Upper lobe of left lung (tissue), 6 donors: ENCODE measurements at places on chromosomes 16 and 17. TPM values are rescaled to one million over a fixed set of nuclear protein-coding genes. Genes with fewer than 3 reads are reported as not detected.
A peak's percentile ranks its signal among the peaks of the same experiment; 100 is the strongest.

GRCh38 chr17:4959261-4959965, 8.2 kb downstream of the SPAG7 start:
- peaks cover 9% of the 10 kb centered on the region for H3K36me3 ChIP-seq
- no peak overlapping the region for H3K27ac ChIP-seq
- H3K4me3 ChIP-seq = no peak overlapping the region
- no peak for DNase-seq
- no peaks in the 10 kb centered on the region for H3K4me1 ChIP-seq

GRCh38 chr17:55598495-55598894, 87.2 kb upstream of the SMIM36 start:
- H3K27me3 ChIP-seq = no peaks in the 10 kb centered on the region
- DNase-seq = no peak
- no peak overlapping the region for H3K4me3 ChIP-seq

DNA sequence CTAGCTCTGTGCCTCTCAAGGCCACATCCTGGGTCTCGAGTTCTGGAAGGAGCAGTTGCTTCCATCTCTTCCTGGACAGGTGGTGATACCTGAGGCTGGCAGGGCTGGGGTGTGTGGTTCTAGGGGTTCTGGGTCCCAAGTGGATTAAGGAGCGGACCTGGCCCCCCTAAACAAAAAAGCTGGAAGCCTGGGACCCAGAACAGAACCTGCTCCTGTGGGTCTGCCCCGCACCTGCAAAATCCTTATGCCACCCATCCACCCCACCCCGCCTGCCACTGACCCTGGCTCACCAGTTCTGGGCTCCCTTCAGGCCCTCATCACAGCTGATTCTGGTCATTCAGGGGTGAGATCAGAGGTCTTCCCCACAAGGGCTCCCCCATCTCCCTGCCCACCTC, 44.8 kb downstream of the ADCY7 start:
- no peak overlapping the region for H3K27ac ChIP-seq
- DNase-seq = no peak
- peaks cover 5% of the 10 kb centered on the region for H3K4me1 ChIP-seq
- H3K36me3 ChIP-seq = peaks cover 33% of the 10 kb centered on the region
- H3K27me3 ChIP-seq = no peaks in the 10 kb centered on the region
- no peak overlapping the region for H3K4me3 ChIP-seq

Gene NTN3
- total RNA-seq = not detected

DNA sequence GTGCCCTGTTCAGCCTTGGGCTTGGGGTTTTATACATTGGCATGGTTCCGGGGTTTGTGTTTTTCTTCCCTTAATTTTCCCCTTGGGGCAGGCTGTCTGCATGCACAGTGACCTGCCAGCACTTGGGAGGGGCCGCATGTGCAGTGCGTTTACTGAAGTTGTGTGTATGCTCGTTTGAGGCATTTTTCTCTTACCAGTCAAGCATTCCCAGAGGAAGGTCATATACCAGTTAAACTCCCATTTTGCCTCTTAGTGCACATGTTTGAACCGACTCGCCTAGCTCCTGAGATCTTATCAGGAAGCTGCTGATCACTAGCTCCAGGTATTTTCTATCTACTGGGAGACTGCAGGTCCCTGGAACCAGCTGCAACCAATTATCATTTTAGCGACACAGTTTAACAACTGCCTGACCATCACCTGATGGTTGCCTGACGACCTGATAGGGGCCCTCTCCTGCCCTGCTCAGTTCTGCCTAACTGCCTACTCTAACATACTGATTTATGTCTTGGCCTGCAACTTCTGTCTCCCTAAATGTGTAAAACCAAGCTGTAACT, 51.4 kb downstream of the MFSD11 start:
- H3K27me3 ChIP-seq = no peaks in the 10 kb centered on the region
- peak; percentile 45 for DNase-seq
- peaks cover 7% of the 10 kb centered on the region for H3K4me1 ChIP-seq
- no peak overlapping the region for H3K27ac ChIP-seq
- H3K4me3 ChIP-seq = no peak overlapping the region

Gene OR1F1
- not detected for total RNA-seq
